Cardiac muscle cell (in vitro differentiated cells and primary cell): ENCODE measurements at places on chromosomes 3 and 15. TPM values are rescaled to one million over a fixed set of nuclear protein-coding genes. Genes with fewer than 3 reads are reported as not detected.

The SLC9C1 gene
- total RNA-seq, result 0.12 TPM in 1 of 2 replicates, not detected in the other

The LINGO1 gene
- total RNA-seq, result 21.8 and 31.8 TPM in 2 replicates

The PAK6 gene
- 9.7 and 18.7 TPM in 2 replicates for total RNA-seq

The SLC2A2 gene
- total RNA-seq, result not detected in 2 replicates

The PLD1 gene
- total RNA-seq, result 15.7 and 35.1 TPM in 2 replicates

The NCK1 gene
- total RNA-seq, result 22.6 and 30.3 TPM in 2 replicates

The LNP1 gene
- total RNA-seq, result 22.7 and 23.1 TPM in 2 replicates

The BLM gene
- 4.2 and 6.3 TPM in 2 replicates for total RNA-seq

The DPPA2 gene
- not detected in 2 replicates for total RNA-seq

The TGM5 gene
- total RNA-seq, result not detected in 2 replicates

The NPAP1 gene
- total RNA-seq, result 0.21 and 0.28 TPM in 2 replicates

The MYL3 gene
- 2,390 and 3,091 TPM in 2 replicates for total RNA-seq

The ANP32A gene
- total RNA-seq, result 140 and 144 TPM in 2 replicates

DNA sequence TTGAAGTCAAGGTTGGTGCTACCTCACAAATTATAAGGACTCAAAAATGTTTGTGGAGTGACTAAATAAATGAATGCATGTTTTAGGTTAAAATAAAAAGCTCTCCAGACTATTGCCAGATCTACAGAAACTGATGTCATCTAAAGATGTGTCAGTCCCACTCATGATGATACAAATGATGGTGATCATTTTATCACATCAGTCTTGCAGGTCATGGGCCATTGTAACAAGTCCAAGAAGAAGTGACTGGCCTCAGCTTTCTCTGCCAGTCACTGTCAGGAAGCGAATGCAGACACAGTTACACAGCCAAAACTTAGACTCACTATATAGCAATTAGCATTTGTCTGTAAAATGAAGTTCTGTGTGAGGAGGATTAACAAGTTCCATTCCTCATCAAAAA is 18.5 kb downstream of the ATP8B4 start:
- DNase-seq, result no peak

DNA sequence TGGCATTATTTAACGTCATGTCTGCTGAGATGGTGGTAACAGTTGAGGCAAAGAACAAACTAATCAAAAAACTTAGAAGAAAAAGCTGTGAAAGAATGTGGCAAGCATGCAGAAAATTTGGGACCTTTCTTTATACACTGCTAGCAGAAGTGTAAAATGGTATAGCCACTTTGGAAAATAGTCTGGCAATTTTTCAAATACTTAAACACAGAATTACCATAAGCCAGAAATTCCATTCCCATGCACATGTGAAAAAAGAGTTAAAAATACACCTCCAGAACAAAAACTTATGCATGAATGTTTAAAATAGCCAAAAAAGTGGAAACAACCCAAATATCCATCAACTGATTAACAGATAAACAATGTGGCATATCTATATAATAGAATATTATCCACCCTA is 613.3 kb downstream of the TBL1XR1 start:
- DNase-seq, result peak; percentile 8

- DNase-seq, result no peak
These were observed 4.3 kb downstream of the NRROS start for GRCh38 chr3:196643761-196644160.

GRCh38 chr15:65323071-65323511 is 18.6 kb downstream of the RNU5B-1 start:
- peak; percentile 68 for DNase-seq

- DNase-seq, result no peak
These were observed 84.9 kb upstream of the BCL6 start for GRCh38 chr3:187830181-187830580.

DNA sequence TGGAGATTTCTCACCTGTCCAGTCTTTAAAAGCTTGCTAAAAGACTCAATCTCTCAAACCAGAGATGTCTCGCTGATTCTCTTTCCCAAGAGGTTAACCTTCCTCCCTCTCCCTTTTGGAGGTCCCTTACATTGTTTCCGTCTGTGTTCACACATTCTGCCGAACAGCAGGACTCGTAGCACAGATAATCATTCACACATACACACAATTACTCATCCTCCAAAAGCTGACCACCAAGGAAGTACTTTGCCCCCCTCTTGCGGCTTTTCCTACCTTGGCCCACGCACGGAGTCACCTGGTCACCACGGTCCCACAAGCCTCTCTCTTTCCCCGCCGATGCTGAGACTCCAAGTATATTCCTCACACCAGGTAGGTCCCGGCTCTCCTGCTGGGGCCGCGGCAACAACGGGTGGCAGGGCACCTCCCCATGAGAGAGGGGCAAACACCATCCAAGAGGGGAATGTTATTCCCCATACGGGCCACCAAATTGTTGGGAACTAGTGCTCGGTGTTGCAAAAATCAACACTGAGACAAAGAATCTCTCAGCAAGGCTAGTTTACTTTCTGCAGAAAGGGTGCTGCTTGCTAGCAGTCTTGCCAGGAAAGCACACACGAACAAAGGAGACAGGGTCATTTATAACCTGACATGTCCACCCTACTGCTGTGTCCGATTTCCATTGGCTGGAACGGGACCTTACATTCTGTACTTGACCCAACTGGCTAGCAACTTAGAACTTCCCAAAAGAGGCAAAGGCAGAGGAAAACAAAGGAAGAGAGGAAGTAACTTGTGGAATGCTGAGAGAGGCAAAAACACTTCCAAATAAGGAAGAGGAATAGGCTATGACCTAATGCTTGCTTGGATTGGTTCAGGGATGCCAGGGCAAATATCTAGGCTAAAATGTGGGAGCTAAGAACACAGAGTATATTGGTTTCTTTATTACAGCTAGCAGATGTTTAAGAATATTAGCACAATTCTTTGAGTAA is 102.1 kb upstream of the NECTIN3 start:
- DNase-seq, result no peak

GRCh38 chr15:63395730-63396151 is 14.1 kb upstream of the CA12 start:
- no peak for DNase-seq

- no peak for DNase-seq
These were observed 15.9 kb upstream of the HES1 start for GRCh38 chr3:194119831-194120590.

- DNase-seq, result no peak
These were observed 139.7 kb downstream of the STAG1 start for GRCh38 chr3:136612512-136612911.

GRCh38 chr3:161413127-161413854 is 42.0 kb upstream of the SPTSSB start:
- DNase-seq, result peak; percentile 84

DNA sequence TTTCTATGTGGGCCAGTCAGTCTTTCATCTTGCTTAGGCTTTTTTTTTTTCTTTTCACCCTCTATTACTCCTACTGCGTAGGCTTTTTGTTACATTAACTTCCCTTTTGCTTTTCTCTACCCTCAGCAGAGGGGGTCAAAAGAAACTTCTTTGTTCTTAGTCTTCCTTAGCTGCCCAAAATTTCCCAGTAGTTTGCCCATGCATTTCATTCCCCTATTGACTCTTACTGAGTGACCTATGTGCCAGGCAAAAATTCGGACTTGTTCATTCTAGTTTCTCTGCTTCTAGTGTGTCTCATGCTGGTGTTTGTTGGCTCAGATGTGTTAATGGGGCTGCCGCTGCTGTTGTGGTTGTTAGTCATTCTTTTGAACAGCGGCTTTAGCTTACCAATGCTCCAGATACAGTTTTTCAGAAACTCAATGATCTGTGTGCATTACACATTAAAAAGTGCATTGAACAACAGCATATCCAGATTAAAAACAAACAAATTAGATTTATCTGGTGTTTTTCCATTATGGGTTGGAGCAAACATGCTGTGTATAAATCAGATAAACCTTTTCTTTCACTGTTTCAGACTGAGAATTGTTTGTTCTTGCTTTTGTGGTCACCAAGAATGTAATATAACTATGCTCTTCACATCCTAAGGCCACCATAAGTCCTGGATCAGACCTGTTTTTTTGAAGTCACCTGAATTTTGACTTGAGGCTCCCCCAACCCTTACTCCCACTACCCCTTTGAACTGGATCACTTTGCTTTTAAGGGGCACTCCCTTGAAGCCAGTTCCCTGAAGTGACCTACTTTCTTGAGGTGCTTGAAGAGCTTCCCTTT is 43.1 kb downstream of the PDE8A start:
- DNase-seq, result no peak

GRCh38 chr15:50891159-50891558 is 17.3 kb upstream of the AP4E1 start:
- no peak for DNase-seq

- peak; percentile 36 for DNase-seq
These were observed 32.4 kb upstream of the SLC6A6 start for GRCh38 chr3:14369675-14370669.

GRCh38 chr3:186414735-186415419 is 52.8 kb upstream of the DGKG start:
- DNase-seq, result peak; percentile 66

GRCh38 chr3:113948015-113948917 is 453 bp downstream of the ZDHHC23 start:
- DNase-seq, result no peak

DNA sequence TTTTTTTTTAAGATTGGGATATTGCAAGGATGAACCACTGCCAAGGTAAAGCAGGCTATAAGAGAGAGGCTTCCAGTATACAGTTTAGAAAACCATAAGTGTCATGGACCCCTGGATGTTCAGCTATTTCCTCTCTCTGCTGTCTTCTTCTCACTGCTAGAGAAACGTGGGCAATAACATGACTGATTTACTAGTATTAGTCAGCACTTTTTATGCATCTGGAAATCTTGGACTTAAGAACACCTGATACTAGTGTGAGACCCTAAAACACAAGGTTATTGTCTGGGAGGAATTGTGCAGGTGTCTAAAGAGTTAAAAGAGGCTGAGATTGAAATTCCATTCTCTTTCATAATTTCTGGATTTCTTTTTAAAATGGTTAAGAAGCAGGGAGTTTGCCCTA is 460.6 kb upstream of the MCTP2 start:
- DNase-seq, result no peak

GRCh38 chr3:17320266-17320665 is 422.2 kb downstream of the TBC1D5 start:
- no peak for DNase-seq

- DNase-seq, result no peak
These were observed 63.9 kb downstream of the TGFBR2 start for GRCh38 chr3:30670292-30670691.

- no peak for DNase-seq
These were observed 88.2 kb downstream of the FAIM start for GRCh38 chr3:138696666-138697370.

DNA sequence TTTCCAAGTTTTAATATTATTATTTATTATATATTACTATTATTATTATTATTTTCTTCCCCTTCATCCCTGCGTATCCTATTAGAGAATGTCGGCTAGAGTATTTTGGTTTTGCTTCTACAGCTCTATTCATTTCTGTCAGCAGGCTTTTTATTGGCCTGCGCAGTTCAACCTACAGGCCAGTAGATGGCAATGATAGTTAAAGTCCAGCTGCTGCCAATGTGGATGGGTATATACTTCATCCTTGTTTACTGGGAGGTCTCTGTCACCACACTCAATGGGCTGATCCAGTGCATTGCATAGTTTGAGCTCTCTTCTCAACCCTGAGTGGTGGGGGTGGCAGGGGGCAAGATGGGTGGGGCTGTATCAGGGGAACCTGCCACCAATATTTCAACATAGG is 799.8 kb downstream of the NSUN3 start:
- DNase-seq, result peak; percentile 18

GRCh38 chr3:14344351-14344750 is 58.1 kb upstream of the SLC6A6 start:
- no peak for DNase-seq

DNA sequence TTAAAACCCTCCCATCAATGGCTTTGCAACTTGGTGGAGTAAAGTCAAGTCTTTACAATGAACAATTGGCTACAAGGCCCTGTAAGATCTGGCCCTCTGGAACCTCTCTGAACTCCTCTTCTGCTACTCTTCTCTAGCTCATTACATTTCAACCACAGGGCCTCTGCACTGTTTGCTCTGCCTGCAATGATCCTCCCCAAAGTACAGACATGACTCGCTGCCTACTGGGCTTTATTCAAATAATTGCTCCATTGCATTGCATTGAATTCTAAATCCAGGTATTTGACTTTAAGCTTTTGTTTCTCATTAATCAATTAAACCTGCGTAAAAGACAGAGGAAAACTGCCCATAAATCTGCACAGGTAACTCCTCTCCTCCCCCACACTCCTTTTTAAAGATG is 96.7 kb downstream of the CD47 start:
- DNase-seq, result no peak

DNA sequence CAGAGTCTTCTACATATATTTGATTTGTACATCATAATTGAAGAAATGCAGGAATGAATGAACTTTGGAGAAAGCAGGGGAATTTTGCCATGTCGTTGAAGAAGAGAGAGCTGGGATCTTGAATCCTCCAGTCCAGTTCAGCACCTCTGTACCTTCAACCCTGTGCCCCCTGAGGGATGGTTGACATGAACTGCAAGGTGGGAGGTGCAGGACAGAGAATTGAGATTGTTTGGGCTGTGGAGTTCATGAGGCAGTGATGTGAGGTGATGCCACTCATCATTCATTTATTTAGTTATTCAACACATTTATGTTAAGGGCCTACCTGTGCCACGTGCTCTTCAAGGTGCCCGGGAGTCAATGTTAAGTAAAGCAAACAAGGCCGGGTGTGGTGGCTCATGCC is 104.6 kb downstream of the ARNT2 start:
- no peak for DNase-seq

GRCh38 chr3:24763393-24763792 is 268.7 kb upstream of the THRB start:
- no peak for DNase-seq

DNA sequence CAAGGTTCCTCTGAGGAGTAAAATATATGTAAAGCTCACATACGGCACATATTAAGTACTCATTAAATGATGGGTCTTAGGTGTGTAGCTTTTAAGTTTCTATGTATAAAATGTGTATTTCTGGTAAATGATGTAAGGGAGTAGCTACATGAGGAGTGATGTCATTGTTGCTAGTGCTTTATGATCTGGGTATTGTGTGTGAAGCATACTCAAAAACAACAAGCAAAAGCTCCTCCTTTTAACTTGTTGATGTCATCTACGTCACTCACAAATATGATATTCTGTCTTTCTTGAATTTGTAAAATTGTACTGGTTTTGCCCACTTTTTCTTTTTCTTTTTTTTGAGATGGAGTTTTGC is 1.4 kb upstream of the HERC1 start:
- DNase-seq, result no peak

- DNase-seq, result no peak
These were observed 71.0 kb downstream of the SOX14 start for GRCh38 chr3:137835096-137835495.

GRCh38 chr3:156614642-156615511 is 59.5 kb upstream of the TIPARP start:
- peak; percentile 12 for DNase-seq

GRCh38 chr3:112675349-112675748 is 34.4 kb upstream of the CCDC80 start:
- DNase-seq, result no peak

DNA sequence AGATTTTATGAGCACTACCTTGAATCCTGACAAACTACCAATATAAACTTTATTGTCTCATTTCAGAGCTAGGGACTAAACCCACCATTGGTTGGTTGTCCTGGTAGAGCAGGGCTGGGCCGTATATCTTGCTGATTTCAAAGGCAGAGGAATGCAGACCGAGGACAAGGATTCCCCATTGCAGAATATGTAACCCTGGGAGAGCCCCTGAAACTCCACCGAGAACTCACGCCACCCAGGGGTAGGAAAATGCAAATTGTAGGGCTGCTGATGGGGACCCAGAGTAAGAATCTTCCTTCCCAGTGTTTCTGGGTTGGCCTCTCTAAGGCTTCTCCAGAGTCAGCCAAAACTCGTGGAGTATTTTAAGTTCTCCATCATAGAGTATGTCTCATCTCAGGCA is 235.3 kb downstream of the ABHD5 start:
- DNase-seq, result no peak
